ENCODE measurements at places on chromosomes 5 and 9.

GRCh38 chr9:135663857-135664256, 748 bp downstream of the LCN9 start:
- DNase-seq: no peak

GRCh38 chr9:92710368-92710767, 40.4 kb upstream of the IPPK start:
- no peak for DNase-seq

DNA sequence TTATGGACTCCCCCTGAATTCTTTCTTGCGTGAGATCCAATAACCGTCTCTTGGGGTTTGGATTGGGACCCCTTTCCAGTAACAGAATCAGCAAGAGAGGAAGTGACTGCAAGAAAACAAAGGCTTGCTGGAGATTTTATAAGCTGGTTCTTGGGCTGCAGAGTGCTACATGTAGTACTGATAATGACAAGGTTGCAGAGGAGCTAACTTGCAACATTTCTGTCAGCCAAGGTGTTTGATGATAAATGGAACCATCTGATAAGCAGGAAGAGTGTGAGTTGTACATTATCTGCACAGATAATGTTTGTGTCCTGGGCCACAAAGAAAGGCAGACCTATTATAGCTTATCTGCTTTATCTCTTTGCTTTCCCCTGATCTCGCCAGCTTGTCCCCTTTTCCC, 37.1 kb downstream of the DNAJB5 start:
- DNase-seq: no peak

- no peak for DNase-seq
These were observed 320.4 kb upstream of the KLF4 start for GRCh38 chr9:107809871-107810460.

GRCh38 chr9:132784286-132784830, 93.7 kb downstream of the AK8 start:
- DNase-seq: no peak

DNA sequence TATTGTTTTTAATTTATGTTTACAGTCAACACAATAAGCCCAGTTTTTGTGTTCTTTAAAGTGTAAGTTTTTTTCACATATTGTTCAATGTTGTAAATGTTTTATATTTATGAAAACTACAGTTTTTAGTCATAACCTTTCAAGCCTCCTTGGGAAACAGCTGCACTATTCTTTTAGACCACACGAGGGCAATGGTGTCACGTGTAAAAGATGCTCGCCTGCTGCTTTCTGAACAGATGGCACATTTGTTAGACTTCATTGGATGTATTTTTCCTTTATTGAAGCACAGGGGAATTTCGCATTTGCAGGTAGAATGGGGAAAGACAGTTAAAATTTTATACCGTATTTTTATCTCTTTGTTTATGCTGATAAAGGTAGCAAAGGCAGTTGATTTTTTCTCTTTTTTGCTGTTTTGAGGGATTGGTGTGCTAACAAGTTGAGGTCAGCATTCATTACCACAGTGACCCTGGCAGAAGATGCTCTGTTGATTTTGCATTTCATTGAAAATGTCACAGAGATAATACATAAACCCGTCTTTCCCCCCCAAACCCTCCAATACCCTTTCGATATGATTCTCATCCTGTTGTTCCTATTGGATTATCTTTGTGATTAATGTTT, 59.0 kb downstream of the MAT2B start:
- peak; percentile 17 for DNase-seq

DNA sequence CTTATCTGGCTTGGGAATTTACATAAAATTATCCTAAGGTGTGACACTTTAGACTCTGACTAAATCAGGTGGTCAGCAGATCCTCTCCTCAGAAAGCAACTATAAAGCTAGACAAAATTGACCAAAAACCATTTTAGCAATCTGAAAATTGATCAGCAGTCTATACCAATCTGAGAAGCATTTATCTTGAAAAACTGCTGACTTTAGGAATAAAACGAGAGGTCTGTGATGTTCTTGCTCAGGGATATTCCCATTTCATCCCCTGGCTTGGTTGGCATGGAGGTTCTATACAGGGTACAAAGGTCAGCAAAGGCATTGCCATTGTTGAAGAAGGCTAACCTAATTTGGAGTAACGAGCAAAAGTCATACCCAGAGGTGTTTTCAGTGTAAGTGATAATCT, 11.7 kb downstream of the SPINK5 start:
- no peak for DNase-seq

DNA sequence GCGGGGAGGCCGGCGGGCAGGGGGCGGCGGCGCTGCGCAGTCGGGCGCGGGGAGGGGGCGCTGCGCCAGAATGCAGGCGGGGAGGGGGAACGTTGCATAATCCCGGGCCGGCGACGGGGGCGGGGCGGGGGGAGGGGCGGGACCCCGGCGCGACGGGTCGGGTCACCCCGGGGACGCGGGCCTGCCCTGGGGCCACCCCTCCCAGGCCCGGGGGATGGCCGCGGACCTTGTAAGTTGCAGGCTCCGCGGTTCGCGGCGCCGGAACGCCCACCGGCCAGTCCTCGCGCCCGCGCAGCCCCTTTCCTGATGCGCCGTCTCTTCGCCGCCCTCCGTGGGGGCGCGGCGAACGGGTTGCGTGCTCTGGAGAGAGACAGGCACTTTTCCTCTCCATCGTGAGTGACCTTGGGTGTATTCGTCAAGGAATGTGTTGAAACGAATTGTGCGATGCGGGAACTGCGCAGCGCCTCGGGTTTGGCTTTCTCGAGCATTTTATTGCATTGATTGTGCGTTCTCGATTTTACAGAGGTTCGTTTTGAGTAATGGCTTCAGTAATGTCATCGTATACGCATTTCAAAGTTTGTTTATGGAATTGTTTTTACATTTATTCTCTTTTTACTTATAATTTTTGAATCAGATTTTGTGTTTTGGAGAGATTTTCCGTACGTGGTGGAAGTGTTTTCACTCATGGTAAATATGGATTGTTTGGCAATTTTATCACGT, 802 bp downstream of the SPIN1 start:
- no peak for DNase-seq

- DNase-seq: no peak
These were observed 17.9 kb upstream of the RLN1 start for GRCh38 chr9:5357431-5358105.

GRCh38 chr5:38598296-38598993, 42.0 kb upstream of the LIFR start:
- DNase-seq: no peak

DNA sequence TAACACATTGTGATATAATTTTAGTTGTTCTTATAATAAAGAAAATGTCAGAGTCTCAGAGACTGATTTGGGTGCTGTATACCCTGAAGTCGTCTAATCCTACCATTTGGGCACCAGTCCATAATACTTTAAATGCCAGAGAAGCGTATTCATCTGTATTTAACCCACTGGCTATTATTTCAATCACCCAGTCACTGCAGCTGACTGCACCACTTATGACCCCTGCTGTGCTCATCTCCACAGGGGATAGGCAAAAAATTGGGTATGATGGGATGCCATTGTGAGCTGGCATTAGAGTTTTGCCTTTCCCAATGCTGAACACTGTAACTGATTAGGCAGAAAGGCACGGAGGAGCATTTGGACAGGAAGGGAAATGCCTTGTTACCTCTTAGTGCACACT, 599.7 kb downstream of the CAAP1 start:
- DNase-seq: no peak

DNA sequence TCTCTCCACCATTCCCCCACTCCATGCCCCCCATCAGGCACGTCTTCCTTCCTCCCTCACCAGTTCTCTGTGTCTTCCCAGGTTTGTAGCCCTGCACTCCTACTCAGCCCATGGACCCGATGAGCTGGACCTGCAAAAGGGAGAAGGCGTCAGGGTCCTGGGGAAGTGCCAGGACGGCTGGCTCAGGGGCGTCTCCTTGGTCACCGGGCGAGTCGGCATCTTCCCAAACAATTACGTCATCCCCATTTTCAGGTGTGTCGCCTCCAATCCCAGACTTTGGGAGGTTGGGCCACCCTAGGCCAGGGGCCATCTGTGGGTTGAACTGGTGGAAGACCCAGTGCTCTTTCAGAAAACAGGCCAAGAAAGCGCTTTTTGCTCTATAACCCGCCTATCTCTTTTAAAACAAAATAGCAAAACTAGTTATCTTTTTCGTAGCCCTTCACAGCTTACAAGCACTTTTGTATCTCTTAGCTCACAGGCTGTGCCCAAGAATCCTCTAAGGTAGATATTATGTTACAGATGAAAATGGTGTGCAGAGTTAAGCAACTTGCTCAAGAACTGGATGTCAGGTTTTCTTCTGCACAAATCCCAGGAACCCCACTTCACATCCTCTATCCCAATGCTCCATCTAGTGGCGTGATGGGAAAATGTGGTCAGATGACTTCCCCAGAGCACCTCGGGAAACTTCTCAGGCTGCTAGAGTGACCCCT, 56.2 kb downstream of the PLAC8L1 start:
- DNase-seq: no peak

- DNase-seq: no peak
These were observed 280.4 kb upstream of the PTGER4 start for GRCh38 chr5:40399349-40399748.

DNA sequence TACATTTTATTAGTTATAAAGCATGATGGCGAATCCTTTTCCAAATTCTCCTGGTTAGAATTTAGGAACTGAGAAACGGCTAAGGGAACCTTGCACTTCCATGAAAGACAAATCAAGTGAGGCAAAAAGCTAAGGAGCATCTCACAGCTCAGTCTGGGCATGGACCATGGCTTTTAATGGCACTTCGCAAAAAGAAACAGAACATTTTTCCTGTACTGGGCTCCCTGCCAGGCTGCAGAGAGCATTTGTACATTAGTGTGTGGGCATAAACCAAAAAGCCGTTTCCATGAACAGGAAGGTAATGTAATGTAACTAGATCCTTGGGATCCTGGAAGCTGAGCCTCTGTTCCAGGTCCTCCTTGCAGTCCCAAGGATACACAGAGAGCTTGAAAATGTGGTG, 354.2 kb downstream of the MRPS30 start:
- no peak for DNase-seq

DNA sequence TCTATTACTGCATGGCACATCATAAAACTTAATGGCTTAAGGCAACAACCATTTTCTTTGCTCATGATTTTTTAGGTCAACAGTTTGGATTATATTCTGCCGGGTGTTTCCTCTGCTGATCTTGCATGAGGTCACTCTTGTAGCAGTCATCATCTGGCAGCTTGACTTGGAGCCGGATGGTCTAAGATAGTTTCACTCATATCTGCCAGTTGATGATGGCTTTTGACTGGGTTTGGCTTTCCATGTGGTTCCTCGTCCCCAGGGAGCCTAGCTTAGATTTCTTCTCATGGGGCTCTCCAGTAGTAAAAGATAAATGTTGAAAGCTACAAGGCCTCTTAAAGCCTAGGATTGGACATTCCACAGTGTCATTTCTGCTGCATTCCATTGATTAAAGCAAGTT, 27.4 kb downstream of the LNPEP start:
- no peak for DNase-seq

DNA sequence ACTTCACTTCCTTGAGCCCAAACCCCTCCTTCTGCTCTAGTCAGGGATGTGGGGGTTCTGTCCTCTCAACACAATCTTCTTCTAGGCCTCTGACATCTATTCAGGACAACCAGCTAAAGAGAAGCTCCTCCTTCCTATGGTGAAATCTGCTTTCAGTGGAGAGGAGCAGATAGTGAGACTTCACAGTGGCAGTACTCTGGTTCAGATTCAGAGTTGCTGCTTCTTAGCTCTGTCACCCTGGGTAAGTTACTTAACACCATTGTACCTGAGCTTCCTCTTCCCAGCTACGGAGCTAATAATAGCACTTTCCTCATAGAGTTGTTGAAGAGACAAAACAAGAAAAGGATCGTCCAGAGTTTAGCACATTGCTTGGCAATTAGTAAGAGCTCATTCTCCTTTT, 77.3 kb upstream of the LARP1 start:
- no peak for DNase-seq

- DNase-seq: no peak
These were observed 401.4 kb downstream of the TMEM161B start for GRCh38 chr5:87867281-87867680.

- DNase-seq: no peak
These were observed 3.6 kb downstream of the TMC1 start for GRCh38 chr9:72524820-72525540.

DNA sequence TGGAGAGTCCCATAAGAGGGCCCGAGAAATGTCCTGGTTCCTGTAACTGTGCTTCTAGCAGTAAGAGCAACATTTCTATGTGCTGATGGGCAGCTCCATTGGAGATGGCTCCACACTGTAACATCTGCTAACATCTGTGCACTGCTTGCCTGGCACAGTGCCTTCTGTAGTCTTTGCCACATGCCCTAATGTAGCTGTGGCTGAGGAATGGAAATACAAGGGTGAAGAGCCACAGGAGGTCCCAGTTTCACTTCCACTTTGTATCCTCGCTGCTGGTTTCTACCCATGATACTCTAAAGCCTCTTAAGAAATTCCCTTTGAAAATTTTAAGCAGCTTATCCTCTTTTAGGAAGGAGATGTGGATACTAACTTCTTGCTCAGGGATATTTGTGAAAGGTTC, 97.4 kb downstream of the HOMER1 start:
- no peak for DNase-seq

GRCh38 chr5:135018457-135018856, 15.6 kb downstream of the PITX1 start:
- no peak for DNase-seq

- no peak for DNase-seq
These were observed 6.8 kb downstream of the C9orf43 start for GRCh38 chr9:113417370-113417769.

DNA sequence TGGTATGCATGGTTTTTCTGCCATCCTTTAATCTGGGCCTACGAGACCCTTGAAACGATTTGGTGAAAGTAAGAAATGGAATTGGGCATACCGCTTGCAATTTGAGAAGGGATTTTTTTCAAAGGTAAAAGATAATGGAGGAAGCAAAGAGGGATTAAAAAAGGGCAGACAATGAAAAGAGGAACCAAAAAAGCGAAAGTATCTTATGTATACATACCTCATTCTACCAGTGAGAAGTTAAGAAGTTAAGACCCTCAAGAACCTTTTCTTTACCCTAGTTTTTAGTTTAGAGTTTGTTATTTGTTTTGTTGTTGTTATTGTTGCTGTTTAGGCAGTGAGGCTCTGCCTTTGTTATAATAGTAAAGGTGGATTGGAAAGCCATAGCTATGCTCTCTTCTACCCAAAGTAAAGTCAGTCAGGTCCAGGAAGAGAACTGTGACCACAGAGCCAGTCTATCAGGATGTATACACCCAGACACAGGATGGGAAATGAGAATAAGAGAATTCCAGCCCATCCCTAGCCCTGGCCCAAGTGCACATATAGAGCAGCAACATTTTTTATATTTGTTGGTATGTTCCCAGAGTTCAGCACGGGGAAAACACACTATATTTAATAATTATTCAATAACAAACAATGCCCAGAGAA, 166.6 kb downstream of the RFX3 start:
- no peak for DNase-seq

DNA sequence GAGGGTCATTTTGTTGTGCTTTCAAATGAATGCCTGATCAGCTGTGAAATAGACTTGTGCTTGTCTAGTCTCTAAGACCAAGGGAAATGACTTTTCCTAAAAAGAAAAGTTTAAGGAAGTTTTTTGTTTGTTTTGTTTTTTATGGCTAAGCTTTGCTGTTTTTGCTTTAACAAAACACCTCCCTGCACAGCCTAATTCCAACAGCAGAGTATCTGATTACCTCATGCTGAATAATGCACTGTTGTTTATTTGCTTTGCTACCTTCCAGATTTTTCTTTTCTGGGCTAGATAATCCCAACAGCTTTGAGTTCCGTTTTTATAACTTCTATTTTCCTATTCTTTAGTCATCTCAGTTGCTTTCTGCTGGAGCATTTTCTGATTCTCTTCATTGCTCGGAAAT, 95.8 kb downstream of the AOPEP start:
- no peak for DNase-seq
